Progenitor cell of endocrine pancreas (in vitro differentiated cells): ENCODE measurements at places on chromosomes 5 and 9. TPM values are rescaled to one million over a fixed set of nuclear protein-coding genes. Genes with fewer than 3 reads are reported as not detected.

FYB1 gene
- not detected in 2 replicates for total RNA-seq

SPINK5 gene
- 19.7 and 23.8 TPM in 2 replicates for total RNA-seq

SV2C gene
- 0.27 and 0.48 TPM in 2 replicates for total RNA-seq

AFAP1L1 gene
- total RNA-seq, result 0.69 and 0.78 TPM in 2 replicates

IL13 gene
- not detected in 2 replicates for total RNA-seq
